ENCODE measurements at places on chromosomes 1 and 21. TPM values are rescaled to one million over a fixed set of nuclear protein-coding genes. Genes with fewer than 3 reads are reported as not detected.

GRCh38 chr1:88973520-88974137, 18.8 kb downstream of the KYAT3 start:
- no peak overlapping the region for H3K4me3 ChIP-seq
- H3K27ac ChIP-seq: no peak overlapping the region
- no peaks in the 10 kb centered on the region for H3K27me3 ChIP-seq
- no peaks in the 10 kb centered on the region for H3K4me1 ChIP-seq

GRCh38 chr1:163836481-163836880, 514.7 kb downstream of the NUF2 start:
- no peaks in the 10 kb centered on the region for H3K27me3 ChIP-seq
- no peak for DNase-seq
- H3K4me3 ChIP-seq: no peak overlapping the region
- no peaks in the 10 kb centered on the region for H3K36me3 ChIP-seq
- no peaks in the 10 kb centered on the region for H3K4me1 ChIP-seq
- H3K27ac ChIP-seq: no peak overlapping the region

DNA sequence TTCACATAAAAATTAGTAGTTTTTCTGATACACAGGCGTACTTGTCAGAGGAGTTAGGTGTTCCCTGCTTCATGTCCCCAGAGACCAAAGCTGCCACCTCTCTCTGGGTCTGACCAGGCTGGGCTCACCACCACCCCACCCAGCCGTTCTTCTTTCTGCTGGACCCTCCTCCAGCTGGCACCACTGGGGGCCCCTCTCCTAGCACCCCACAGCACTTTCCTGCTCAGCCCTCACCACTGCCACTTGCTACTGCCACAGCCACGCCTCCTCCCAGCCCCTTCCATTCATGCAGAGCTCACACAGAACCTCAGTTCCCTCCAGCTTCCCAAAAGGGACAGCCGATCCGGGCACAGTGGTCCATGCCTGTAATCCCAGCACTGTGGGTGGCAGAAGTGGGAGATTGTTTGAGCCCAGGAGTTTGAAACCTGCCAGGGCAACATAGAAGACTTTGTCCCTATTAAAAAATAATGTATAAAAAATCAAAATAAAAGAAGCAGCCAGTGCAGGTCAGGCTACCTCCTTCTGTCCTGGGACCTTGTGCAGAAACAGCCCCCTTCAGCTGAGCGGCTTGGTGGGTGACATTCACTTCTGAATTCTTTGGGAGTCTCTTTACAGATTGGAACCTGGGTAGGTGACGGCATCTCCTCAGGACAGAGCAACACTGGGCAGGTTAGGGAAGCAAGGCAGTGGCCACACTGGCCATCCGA, 208.3 kb downstream of the TOMM20 start:
- H3K4me1 ChIP-seq: no peaks in the 10 kb centered on the region
- no peaks in the 10 kb centered on the region for H3K27me3 ChIP-seq
- H3K4me3 ChIP-seq: no peak overlapping the region
- H3K36me3 ChIP-seq: no peaks in the 10 kb centered on the region
- no peak for DNase-seq

GRCh38 chr1:32249831-32250525, 1.1 kb upstream of the LCK start:
- H3K27ac ChIP-seq: peak overlapping the region; percentile 66
- no peaks in the 10 kb centered on the region for H3K36me3 ChIP-seq
- H3K4me3 ChIP-seq: no peak overlapping the region
- no peaks in the 10 kb centered on the region for H3K27me3 ChIP-seq
- no peak for DNase-seq
- H3K4me1 ChIP-seq: peaks cover 56% of the 10 kb centered on the region

DNA sequence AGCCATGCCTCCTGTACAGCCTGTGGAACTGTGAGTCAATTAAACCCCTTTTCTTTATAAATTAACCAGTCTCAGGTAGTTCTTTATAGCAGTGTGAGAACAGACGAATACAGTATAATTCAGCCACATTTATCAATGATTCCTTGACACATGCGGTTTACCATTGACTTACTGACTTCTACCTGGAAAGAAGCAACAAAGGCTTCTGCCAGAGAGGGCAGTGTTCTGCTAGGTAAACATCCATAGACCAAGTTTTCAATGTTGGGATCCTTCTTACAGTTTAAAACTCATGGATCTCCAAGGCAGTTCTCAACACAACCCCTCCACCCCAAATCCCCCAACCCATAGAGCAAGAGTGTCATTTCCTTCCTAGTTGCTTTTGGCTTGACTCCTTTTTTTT, 150.6 kb downstream of the ZNF648 start:
- H3K27ac ChIP-seq: no peak overlapping the region
- H3K4me3 ChIP-seq: no peak overlapping the region
- no peaks in the 10 kb centered on the region for H3K27me3 ChIP-seq

GRCh38 chr1:231326248-231326647, 11.4 kb downstream of the EXOC8 start:
- no peaks in the 10 kb centered on the region for H3K4me1 ChIP-seq
- H3K36me3 ChIP-seq: no peaks in the 10 kb centered on the region
- H3K27ac ChIP-seq: no peak overlapping the region
- no peaks in the 10 kb centered on the region for H3K27me3 ChIP-seq

- H3K36me3 ChIP-seq: no peaks in the 10 kb centered on the region
- H3K27me3 ChIP-seq: no peaks in the 10 kb centered on the region
- no peak overlapping the region for H3K27ac ChIP-seq
Observed at GRCh38 chr1:30649321-30649991, 73.9 kb downstream of the MATN1 start.

GRCh38 chr1:29933067-29933466, 696.7 kb downstream of the PTPRU start:
- no peak overlapping the region for H3K27ac ChIP-seq
- no peak overlapping the region for H3K4me3 ChIP-seq
- no peaks in the 10 kb centered on the region for H3K4me1 ChIP-seq
- no peaks in the 10 kb centered on the region for H3K36me3 ChIP-seq
- DNase-seq: no peak

GRCh38 chr1:27520651-27521050, 30.7 kb upstream of the WASF2 start:
- peak overlapping the region; percentile 86 for H3K27ac ChIP-seq
- H3K4me1 ChIP-seq: no peaks in the 10 kb centered on the region
- no peak overlapping the region for H3K4me3 ChIP-seq
- no peaks in the 10 kb centered on the region for H3K27me3 ChIP-seq

DNA sequence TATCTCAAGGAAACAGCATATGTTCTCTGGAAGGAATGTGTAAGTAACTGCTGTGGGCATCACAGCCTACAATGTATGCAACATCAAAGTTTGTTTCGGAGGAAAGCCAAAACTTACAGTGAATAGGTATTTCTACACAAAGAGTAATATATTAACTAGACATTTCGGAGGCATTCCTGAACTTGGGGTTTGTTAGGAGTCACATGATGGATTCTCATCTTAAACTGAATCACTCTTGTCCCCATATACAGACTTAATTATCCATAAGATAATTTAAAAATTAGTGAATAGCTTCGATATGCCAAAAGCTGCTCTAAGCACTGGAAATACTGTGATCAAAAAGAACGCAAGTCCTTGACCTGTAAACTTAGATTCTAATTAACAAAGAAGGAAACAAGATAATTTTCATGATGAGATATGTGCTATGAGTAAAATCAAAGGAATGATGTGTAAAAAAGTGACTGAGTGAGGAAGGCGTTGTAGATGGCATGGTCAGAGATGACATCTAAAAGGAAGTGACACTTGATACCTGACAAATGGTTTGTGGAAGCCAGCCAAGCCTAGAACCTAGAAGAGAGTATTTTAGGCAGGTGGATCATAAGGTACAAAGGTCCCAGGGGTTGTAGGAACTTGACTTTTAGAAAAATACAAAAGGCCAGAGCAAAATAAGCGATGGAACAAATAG, 273.1 kb downstream of the MRPL39 start:
- no peaks in the 10 kb centered on the region for H3K36me3 ChIP-seq
- no peaks in the 10 kb centered on the region for H3K27me3 ChIP-seq
- H3K4me3 ChIP-seq: no peak overlapping the region
- H3K4me1 ChIP-seq: no peaks in the 10 kb centered on the region
- H3K27ac ChIP-seq: no peak overlapping the region
- no peak for DNase-seq

- no peak overlapping the region for H3K27ac ChIP-seq
- no peak for DNase-seq
- H3K36me3 ChIP-seq: no peaks in the 10 kb centered on the region
- no peak overlapping the region for H3K4me3 ChIP-seq
Observed at GRCh38 chr1:20470194-20470593, 15.8 kb downstream of the CAMK2N1 start.

GRCh38 chr1:42730002-42730401, 10.0 kb downstream of the CLDN19 start:
- H3K4me1 ChIP-seq: no peaks in the 10 kb centered on the region
- H3K27me3 ChIP-seq: no peaks in the 10 kb centered on the region
- H3K4me3 ChIP-seq: no peak overlapping the region
- H3K36me3 ChIP-seq: no peaks in the 10 kb centered on the region

SNX7 gene
- total RNA-seq: 17.7 TPM

RHEX gene
- not detected for total RNA-seq

SELE gene
- 0.94 TPM for total RNA-seq

CR1L gene
- total RNA-seq: not detected

TCHH gene
- total RNA-seq: 0.04 TPM

RXFP4 gene
- total RNA-seq: not detected

Measured in right atrium auricular region (tissue), 2 donors.